ENCODE measurements at places on chromosomes 4 and X.

DNA sequence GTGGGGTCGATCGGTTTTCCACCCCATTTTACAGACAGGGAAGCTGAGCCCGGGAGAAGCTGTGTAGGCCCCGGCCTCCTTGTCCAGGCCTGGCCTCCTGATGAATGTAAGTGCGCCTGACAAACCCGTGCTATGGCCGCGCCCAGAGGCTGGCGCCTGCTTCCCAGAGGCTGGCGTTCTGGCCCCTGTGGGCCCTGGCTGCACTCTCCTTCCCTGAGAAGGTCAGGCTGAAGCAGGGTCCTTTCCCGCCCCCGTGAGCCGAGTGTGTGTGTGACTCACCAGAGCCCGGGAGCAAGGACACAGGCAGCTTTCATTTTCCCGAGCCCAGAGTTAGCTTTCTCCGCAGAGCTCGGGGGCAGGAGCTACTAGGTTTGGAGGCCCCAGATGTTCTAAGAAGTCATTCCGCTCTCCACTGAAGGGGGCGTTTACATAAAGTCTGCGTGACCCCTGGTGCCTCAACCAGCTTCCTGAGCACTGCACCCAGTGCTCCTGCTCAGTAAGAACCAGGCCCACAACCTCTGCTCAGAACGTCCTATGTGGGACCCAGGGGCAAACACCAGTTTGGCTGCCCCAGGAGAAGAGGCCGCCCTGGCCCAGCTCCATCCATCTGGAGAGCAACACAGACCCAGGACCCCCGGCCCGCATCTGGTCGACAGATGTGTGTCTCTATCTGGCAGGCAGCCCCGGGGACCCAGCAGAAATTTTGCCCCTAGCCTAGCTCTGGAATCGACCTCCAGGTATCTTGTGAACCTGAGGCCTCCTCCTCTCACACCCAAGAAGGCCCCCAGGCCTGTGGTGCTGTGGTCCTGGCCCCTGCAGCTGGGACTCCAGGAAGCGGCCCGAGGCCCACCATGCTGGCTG, 13.6 kb downstream of the UVSSA start:
- DNase-seq: peak; percentile 72

DNA sequence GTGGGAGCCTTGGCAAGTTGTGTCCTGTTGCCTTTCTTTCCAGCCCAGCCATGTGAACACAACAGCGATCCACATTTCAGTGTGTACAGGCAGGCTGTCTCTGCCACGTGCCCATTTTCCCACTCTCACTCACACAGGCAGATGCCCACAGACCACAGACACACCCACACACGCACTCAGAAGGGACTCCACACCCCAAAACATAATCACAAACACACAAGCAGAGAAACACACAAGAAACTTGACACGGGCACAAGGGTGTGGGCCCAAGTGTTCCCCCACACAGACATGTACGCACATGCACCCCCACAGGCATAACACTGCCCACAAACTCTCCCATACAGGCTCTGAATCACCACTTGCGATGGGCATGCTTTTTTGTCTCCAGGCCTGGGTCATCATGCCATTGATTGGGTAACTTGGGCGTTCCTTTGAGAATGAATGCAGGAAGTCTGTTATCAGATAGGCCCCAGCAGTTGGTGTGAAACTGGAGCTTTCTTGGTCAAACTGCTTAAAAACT, 84.3 kb downstream of the NBDY start:
- DNase-seq: peak; percentile 66

DNA sequence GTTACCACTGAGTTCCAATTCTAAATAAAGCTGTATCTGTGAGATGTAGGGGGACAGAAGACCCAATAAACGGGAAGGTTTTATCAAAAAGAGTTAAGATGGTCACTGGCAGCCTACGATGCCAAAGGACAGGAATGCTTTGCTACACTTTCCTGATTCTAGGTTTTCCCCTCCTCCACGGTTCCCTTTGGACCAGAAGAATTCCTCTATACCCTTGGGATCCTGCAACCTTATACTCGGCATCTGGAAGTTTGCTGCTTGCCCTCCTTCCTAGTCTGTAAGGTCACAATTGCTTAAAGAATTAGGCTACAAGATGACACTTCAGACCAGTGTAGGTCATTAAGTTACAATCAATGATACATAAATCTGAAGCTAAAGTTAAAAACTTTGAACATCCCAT, 64.3 kb downstream of the SCML2 start:
- DNase-seq: no peak

- DNase-seq: no peak
Measured at GRCh38 chr4:100106982-100107381, 83.3 kb downstream of the DDIT4L start.

- no peak for DNase-seq
Measured at GRCh38 chr4:7013175-7013574, 30.0 kb upstream of the TADA2B start.

GRCh38 chrX:153214934-153215333, 35.9 kb downstream of the MAGEA1 start:
- no peak for DNase-seq

GRCh38 chrX:12115377-12115776, 22.9 kb upstream of the FRMPD4 start:
- DNase-seq: no peak

- DNase-seq: no peak
Measured at GRCh38 chrX:151754641-151755215, 20.2 kb downstream of the CNGA2 start.

GRCh38 chrX:109855501-109855900, 122.4 kb upstream of the ACSL4 start:
- no peak for DNase-seq

DNA sequence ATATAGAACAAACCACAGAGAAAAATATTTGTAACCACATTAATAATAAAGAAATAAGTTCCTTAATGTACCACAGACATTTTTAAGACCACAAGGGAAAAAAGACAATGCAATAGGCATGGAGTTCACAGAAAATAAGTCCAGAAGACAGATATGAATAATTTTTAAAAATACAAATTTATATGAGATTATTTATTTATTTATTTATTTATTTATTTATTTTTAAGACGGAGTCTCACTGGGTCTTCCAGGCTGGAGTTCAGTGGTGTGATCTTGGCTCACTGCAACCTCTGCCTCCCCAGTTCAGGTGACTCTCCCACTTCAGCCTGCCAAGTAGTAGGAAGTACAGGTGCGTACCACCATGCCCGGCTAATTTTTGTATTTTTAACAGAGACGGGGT, 53.7 kb downstream of the THAP9 start:
- DNase-seq: peak; percentile 17

DNA sequence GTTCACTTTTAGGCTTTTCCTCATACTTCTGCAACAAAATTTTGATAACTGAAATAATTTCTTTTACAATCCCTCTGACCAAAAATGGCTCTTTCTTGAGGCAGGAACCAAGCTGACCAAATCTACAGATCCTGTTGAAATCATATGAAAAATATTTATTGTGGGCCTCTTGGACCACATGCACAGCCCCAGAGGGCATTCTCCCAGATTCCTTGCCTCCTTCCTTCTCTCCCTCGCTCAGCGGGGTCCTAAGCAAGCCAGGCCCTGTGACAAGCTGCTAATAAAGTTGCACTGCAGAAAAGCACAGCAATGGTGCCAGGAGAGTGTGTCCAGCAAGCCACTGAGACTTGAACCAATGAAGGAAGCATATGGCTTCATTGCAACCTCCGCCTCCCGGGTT, 40.7 kb downstream of the PRDM5 start:
- DNase-seq: peak; percentile 25

Data from EH (cell line).